ENCODE measurements at places on chromosomes 7 and 10.

DNA sequence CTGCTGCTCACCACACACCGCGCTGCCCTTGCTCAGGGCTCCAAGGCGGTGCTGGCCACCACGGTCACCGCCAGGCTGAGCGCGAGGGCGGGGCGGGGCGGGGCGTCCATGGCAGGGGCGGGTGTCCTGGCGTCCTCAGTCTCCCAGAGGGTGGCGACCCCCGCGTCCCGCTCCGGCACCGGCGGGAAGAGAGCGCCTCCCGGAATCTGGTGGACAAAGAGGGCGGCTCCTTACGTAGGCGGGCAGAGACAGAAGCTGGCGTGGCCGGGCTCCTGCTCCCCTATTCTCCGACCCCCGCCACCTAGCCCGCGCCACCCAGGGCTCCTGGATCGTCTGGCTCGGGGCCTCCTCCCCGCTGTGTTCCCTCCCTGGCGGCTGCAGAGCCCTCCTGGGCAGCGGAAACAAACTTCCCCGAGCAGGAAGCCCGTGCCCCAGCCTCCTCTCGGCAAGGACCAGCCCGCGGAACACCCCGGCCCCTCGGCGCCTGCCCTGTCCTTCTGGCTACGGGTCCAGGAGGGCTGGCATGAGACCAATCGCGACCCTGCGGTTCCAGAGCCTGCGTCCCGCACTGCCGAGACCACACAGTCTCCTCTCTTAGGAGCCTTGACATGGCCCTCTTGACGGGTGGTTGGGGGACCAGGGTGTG lies 133.8 kb upstream of the ZNF92 start:
- no peak for DNase-seq

DNA sequence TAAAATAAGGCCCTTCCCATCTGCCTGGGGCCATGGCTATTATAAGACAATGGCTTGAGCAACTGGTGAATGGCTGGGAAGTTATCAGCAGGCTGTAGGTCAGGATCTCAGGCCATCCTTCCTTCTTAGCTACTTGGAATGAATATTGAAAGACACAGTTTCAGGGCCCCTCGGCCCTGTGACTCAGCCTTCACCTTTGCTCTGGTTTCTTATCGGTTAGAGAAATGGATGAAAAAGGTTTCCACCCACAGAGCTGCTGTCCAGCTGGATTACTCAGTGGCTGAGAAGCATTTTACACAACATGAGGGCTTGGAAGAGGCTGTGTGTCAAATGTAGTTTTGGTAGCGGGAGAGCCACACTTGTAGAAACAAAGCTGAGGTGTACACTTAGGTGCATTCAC lies 9.4 kb downstream of the ACSL5 start:
- no peak for DNase-seq

GRCh38 chr7:50304129-50304910 lies at the start of gene IKZF1:
TSS of gene IKZF1 (plus strand) at chr7:50304716. CDS start at chr7:50319062, 14,346 bp downstream.
- DNase-seq = no peak

DNA sequence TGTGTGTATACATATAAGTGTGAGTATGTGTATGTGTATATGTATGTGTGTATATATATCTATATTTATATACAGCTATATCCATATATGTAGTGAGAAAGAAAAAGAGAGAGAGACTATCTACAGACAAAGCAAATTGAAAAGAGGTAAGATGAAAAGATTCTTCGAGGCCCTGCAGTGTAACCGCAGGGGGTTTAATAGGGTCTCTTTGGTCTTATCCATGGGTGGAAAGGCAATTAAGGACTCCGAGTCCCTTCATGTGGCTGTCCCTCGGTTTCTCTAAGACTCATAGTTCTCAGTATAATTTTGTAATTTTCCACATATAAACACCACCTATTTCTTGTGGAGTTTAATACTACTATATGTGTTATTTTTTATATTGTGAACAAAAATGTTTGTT lies 50.6 kb upstream of the JAZF1 start:
- DNase-seq = no peak

- no peak for DNase-seq
Observed at GRCh38 chr10:100081075-100082001, at the start of gene CPN1. TSS of gene CPN1 (minus strand) at chr10:100081869. CDS start at chr10:100081625, 244 bp downstream.

GRCh38 chr7:179948-180694 lies 12.2 kb upstream of the FAM20C start:
- no peak for DNase-seq

DNA sequence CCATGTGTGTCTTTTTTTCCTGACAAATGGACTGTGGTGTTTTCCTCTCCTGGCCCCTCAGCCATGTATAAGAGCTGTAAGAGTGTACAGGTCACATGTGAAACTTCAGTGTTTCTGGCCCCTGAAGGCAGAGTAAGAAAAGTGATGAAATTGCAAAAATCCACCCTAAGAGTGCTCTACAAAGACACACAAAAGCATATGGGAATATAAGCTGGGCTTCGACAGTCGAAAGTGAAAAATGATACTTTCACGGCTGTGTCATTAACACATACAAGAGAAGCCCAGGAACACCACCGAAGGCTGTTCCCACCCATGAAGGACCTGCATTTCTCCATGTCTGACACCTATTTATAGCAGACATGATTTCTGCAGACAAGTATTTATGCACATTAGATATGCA lies 192.2 kb downstream of the PARD3 start:
- DNase-seq = no peak

DNA sequence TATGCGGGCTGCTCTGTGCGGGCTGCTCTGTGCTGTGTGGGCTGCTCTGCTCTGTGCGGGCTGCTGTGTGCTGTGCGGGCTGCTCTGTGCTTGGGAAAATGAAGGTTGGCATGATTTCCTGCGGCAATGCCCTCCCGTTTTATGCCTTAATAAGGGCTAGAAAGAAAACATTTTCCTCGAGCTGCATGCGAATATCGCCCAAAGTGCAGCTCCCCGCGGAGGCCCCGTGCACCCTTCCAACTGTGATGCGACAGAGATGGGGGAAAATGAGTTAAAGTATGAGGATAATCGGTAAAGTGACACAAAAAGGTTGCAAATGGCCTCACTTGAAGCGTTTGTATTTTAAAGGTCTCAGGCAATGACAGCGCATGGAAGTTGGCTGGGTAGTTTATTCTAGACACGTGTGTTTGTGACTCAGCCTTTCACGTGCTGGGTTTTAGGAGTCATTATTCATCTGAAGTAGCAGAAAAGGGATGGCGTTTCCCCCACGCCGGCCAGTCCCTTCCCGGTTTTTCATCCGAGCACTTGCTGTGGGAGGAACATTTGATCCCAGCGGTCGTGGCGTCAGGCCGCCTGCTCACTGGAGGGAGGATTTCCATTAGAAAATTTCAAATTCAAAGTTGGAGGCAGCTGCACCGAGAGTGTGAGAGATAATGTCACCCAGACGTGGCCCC lies 220.7 kb downstream of the ADARB2 start:
- no peak for DNase-seq

DNA sequence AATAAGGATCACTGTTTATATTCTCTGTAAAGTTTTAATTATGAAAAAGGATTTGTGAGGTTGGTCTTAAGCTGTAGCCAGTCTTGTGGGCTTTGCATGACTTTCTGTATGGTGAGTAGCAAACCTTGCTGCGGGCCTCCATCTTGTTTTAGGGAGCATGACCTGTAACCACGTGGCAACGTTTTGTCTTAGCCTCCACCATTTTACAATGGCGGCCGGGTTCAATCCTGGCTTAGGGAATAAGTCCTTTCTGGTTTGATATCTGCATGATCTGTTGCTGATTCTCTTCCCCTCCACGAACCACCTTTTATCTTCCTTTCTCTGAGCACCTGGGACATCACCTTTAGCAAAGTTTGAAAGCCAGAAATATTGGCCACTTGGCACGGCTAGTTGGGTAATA lies 32.5 kb upstream of the OPTN start:
- DNase-seq = no peak

GRCh38 chr10:1571587-1572237 lies 165.6 kb downstream of the ADARB2 start:
- DNase-seq = no peak

DNA sequence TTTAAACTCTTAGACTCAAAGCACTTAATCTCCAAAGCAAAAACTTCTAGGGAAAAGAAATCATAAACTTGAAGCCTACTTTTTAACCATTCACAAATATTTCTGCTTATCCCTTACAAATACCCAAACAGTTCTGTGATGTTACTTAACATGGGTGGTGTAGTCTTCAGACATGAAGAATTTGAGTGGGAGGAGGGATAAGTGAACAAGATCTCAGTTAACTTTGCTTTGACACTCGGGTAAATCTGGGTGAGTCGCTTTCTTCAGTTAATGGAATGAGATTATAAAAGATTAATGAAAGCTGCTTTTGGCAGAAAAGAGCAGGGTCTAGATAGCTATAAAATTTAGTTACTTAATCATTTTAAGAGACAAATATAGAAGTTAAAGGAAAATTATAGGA lies 47.5 kb downstream of the RNF133 start:
- no peak for DNase-seq

GRCh38 chr7:29332875-29333855 lies 138.6 kb downstream of the CHN2 start:
- no peak for DNase-seq

- no peak for DNase-seq
Observed at GRCh38 chr10:75430000-75430763, 1.2 kb upstream of the LRMDA start.

- DNase-seq = no peak
Observed at GRCh38 chr10:75568450-75569130, 137.2 kb downstream of the LRMDA start.

- DNase-seq = no peak
Observed at GRCh38 chr7:95688931-95689495, 83.3 kb upstream of the DYNC1I1 start.

DNA sequence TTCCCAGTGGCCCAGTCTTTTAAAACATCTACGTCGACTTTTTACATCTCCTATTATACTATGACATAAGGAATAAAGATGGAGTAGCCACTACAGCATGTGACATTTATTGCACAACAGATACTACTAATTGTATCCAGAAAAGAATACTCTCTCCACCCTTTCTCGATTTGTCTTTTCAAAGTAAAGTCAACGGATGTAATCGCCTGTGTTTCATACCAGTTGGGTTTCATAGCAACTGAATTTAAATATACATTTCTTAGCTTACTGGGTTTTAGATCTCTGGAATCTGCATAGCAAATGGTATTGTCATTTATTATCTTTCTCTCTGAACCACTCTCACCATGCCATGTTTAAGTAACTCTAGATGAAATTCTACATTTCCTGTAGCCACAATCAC lies 86.4 kb upstream of the TRIL start:
- DNase-seq = no peak

DNA sequence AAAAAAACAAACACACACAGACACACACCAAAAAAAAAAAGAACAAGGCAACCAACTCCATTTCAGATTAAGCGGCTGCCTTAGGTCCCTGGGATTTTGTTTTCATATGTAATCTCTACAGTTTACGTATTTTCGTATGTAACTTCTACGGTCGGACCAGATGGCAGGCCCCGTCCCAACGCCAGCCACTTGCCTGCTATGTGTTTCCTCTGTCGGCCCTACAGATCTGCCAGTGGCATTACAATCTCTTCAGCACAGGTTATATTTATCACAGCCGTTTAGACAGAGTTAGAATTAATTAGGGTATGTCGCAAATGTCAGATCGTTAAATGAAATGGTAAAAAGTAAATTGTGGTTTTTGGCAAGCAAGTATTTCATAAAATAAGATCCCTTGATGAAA lies 99.3 kb downstream of the DNAJB6 start:
- no peak for DNase-seq

- DNase-seq = no peak
Observed at GRCh38 chr7:140738280-140738679, 41.8 kb downstream of the NDUFB2 start.

- DNase-seq = no peak
Observed at GRCh38 chr7:21429021-21429420, 1.1 kb downstream of the SP4 start.

DNA sequence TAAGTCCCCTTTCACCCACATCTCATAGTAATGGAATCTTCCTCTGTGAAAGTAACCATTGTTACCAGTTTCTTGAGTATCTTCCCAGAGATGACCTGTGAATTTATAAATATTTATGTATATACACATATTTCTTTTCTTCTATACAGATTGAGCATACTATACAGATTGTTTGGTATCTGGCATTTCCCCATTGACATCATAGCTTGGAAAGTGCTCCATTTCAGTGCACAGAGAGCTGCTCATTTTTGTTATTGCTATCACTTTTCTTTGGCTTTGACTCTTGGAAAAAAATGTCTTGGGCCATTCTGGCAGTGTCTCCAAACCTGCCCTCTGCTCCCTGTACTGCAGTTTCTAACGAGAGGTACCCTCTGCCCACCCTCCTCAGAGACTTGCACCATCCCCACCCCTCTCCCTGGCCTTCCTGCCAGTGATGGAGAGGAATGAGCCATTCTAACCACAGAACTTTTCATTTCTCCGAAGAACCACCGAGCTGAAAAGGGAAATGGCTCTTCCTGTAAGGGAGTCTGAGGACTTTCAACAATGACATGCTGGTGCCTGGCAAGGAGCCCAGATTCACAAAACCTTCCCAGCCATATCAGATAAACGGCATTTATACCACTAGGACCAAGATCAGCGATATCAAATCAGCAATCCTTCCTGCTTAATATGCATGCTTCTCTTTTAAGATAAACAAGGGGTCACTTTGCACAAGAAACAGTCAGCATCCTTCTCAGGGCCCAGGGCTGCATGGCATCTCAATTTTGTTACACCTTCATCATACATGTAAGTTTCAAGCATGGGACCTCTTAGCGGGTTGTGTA lies 19.7 kb upstream of the CCSER2 start:
- no peak for DNase-seq

- no peak for DNase-seq
Observed at GRCh38 chr10:28938745-28939144, 261.4 kb downstream of the BAMBI start.

GRCh38 chr7:18037609-18038008 lies 10.0 kb upstream of the PRPS1L1 start:
- no peak for DNase-seq

GRCh38 chr7:81449105-81449504 lies 320.7 kb downstream of the HGF start:
- no peak for DNase-seq

- no peak for DNase-seq
Observed at GRCh38 chr7:50284296-50284695, 20.2 kb upstream of the IKZF1 start.

GRCh38 chr7:141160246-141160860 lies 86.5 kb downstream of the TMEM178B start:
- no peak for DNase-seq

GRCh38 chr7:119046068-119046467 lies 821.6 kb downstream of the ANKRD7 start:
- DNase-seq = no peak

DNA sequence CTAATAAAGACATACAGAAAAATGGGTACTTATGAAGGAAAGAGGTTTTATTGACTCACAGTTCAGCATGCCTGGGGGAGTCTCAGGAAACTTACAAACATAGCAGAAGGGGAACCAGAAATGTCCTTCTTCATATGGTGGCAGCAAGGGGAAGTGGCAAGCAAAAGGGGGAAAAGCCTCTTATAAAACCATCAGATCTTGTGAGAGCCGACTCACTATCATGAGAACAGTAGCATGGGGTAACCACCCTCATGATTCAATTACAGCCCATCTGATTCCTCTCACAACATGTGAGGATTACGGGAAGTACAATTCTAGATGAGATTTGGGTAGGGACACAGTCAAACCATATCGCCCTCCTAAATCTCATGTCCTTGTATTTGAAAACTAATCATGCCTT lies 1305.4 kb upstream of the SORCS1 start:
- DNase-seq = no peak

- no peak for DNase-seq
Observed at GRCh38 chr7:8638076-8638475, 204.7 kb downstream of the NXPH1 start.
